ENCODE measurements at places on chromosomes 6 and 20.

DNA sequence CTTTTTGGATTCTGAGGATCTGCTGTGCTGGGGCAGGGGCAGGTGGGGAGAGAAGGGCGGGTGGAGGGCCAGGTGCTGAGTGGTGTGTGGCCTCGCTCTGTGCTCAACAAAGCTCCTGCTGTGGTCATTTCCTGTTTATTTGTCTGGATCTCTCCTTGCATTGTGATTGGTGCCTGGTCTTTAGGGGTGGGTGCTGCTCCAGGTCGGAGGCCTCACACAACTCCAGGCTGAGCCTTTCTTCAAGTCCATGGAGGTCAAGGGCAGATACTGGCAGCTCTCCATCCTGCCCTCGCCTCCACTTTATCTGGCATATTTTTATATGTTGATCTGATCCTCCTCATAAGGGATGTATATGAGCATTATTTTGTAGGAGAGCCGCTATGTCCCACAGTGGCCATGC lies 36.2 kb downstream of the HLA-F start:
- DNase-seq = no peak

- DNase-seq = no peak
Measured at GRCh38 chr6:168102315-168102985, 23.4 kb upstream of the FRMD1 start.

- no peak for DNase-seq
Measured at GRCh38 chr6:121755485-121755884, 320.0 kb downstream of the GJA1 start.

GRCh38 chr6:135329851-135330803 lies 149.0 kb downstream of the MYB start:
- no peak for DNase-seq

- no peak for DNase-seq
Measured at GRCh38 chr6:62492192-62492822, 206.3 kb upstream of the KHDRBS2 start.

DNA sequence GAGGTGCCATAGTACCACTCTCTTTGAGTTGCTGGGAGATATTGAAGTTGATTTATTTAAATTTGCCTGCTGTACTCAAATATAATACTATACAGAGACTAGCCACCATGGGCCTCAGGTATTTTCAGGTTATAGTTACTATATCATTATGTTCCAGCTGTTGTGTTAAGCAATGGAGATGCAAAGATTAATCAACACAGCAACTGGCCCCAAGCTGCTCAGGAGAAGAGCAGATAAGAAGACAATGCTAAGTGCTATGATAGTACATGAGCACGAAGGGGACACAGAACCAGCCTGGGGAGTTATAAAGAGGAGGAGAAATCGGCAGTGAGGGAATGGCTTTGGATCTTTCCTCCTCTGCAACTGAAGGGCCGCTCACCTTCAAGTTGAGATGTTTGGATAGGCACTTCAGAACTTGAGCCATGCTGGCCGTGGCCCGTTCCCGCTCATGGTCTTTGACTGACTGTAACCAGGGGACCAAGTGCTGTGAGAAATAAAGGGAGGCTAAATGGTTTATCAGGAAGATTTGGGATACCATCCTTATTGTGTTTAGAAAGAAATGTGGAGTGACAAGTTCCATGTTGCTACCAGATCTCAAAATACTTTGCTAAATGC lies 24.3 kb upstream of the RPN2 start:
- no peak for DNase-seq

- no peak for DNase-seq
Measured at GRCh38 chr6:43627008-43627825, 1.8 kb downstream of the GTPBP2 start.

- DNase-seq = no peak
Measured at GRCh38 chr20:8434326-8434876, 302.3 kb downstream of the PLCB1 start.

DNA sequence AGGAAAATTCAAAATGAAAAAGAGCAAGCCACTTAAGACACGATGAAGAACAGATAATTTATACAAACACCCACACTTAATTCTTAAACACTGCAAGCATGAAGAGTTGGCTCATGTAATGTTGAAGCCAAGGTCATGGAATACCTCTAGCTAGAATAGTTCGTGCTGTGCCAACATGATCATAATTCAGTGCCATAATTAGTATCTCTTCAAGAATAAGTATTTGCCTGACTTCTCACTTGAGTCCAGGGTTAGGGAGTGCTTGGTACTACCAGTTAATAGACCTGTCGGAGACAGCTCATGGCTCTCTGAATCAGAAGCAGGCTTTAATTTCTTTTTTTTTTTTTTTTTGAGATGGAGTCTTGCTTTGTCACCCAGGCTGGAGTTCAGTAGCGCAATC lies 206.3 kb downstream of the UNC5CL start:
- no peak for DNase-seq

GRCh38 chr6:79571030-79571367 lies 33.8 kb upstream of the LCA5 start:
- DNase-seq = no peak

- no peak for DNase-seq
Measured at GRCh38 chr6:106005954-106006353, 80.2 kb upstream of the PRDM1 start.

DNA sequence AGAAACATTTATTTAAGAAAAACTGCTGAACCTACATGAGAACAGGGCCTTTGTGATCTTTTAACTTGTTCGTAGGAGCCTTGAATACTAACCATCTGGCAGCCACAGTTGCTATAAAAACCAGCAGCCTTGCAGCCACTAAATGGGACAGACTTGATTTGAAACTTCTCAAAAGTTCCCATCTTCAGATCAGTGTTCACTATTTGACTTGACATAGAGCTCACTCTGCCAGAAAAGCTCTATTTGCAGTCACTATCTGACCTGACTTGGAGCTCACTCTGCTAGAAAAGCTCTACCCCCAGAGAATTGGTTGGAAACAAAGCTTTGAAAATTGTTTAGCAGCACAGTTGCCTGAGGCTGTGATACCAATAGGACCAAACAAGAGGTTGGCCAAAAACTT lies 119.3 kb upstream of the F13A1 start:
- DNase-seq = no peak

Data from stimulated activated CD4-positive, alpha-beta T cell treated with anti-CD3 and anti-CD28 coated beads, Interleukin-15, amount 100 ng/mL, for 1 hour (primary cell).